Anterior cingulate cortex (tissue), 58 donors: ENCODE measurements at places on chromosomes 11 and 22.

DNA sequence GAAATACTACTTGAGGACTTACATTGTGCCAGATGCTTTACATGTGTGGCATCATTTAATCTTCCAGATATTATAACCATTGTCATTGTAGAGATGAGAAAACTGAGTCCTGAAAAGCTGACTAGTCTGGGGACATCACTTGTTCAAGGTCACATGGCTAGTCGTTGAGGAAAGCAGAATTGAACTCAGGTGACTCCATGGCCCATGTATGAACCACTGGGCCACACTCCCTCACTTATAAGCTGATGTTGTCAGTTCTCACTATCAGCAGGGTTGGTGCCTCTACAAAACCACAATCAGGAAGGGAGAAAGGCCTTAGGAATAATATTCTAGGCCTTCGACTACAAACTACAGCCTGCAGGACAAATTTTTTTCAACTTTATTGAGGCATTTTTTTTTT lies 26.1 kb upstream of the ADA2 start:
- no peak for DNase-seq

- DNase-seq: no peak
These were observed 802 bp upstream of the PIM3 start for GRCh38 chr22:49959782-49960158.

GRCh38 chr22:36955691-36956090 lies 42.3 kb downstream of the CSF2RB start:
- DNase-seq: no peak

DNA sequence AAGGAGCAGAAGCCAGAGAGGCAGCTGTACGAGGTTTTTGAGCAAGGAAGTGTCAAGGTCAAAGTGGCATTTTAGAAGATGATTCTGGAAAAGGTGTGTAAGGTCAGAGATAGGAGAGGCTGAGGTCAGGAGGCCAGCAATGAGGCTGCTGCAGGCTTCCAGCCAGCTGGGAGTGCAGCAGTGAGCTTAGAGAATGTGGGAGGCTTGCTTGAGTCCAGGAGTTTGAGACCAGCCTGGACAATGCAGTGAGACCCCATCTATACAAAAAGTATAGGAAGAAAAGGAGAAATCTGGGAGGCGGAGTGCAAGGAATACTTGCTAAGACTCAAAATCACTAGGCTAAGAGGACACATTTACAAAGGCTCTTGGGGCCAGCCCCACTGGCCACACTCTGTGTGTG lies 96.5 kb downstream of the GRIK4 start:
- no peak for DNase-seq

- no peak for DNase-seq
These were observed 10.7 kb downstream of the ATG16L2 start for GRCh38 chr11:72824811-72825505.

- DNase-seq: no peak
These were observed 10.8 kb upstream of the CYP2R1 start for GRCh38 chr11:14902650-14903350.

GRCh38 chr11:94719876-94720275 lies 48.3 kb upstream of the AMOTL1 start:
- no peak for DNase-seq

GRCh38 chr22:43179911-43180195 lies 7.1 kb downstream of the TTLL12 start:
- DNase-seq: no peak

DNA sequence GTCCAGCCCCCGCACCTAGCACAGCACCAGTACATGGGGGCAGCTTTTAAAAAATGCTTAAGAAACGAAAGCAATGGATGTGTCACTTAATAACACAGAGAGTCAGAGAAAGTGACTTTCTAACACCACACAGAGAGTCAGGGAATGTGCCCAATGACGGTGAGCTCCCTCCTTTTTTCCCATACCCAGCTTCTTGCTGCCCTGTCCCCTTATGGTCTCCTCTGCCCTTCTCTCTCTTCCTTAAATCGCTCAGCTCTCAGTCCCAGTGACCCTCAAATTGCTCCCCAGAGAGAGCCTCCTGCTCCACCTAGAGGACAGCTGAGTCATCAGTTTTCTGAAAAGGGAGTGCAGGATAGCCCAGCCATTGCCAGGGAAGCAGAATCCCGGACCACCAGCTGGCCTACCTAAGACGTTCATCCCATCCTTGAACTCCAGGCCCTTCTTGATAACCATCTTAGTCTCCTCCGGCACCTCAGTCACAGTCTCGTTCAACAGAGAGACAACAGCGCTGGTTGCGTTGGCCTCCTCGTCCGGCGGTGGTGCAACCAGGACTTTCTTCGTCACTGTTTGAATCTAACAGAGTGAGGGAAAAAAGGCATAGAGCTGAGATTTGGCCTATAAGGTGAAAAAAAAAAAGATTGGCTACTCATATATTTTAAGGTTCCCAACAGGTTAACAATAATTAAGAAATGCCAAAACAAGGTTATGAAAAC lies 113.5 kb downstream of the SLC1A2 start:
- DNase-seq: no peak

GRCh38 chr11:20518323-20518834 lies 81.0 kb upstream of the SLC6A5 start:
- no peak for DNase-seq
